ENCODE measurements at places on chromosomes 2 and 18.

DNA sequence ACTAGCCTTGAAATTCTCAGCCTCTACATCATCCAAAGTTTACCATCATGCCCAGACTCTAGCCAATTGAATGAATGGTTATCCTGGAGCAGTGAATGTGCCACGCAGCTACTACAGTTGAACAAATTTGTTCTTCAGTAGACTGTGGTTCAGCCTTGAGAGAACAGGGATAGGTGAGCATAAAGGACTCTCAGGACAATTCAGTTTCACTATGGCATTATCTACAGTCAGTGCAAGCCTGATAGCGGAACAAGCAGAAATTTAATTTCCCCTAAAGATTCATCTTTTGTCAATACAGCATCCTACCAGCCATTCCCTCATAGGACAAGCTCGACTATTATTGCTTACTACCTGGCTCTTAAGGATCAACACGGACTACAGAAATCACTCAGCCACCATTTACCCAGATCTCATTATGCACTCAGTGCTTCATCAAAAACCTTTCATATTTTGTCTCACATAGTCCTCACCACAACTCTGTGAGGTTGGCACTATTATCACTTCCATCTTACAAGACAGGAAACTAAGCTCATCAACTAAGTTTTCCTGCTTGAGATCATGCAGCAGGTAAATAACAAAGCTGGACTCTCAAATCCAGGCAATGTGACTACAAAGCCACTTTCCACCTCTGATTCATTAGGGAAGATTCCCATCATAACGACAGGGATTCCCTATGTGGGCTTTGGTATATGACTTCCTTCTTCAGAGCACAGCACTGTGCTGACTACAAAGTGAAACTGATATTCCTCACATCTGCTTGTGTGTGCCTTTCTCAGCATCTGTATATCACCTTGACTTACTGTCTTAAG lies 181.5 kb upstream of the ACVR2A start:
- DNase-seq, result no peak

GRCh38 chr2:225788571-225789094 lies 389.1 kb downstream of the NYAP2 start:
- DNase-seq, result no peak

- no peak for DNase-seq
Measured at GRCh38 chr2:191859681-191860080, 12.8 kb upstream of the CAVIN2 start.

- DNase-seq, result no peak
Measured at GRCh38 chr2:10220902-10221391, 81.8 kb upstream of the HPCAL1 start.

- no peak for DNase-seq
Measured at GRCh38 chr2:228140934-228141528, 40.5 kb downstream of the SPHKAP start.

- no peak for DNase-seq
Measured at GRCh38 chr2:137521653-137522619, 442.3 kb upstream of the HNMT start.

- no peak for DNase-seq
Measured at GRCh38 chr18:37694516-37694915, 128.9 kb upstream of the CELF4 start.

GRCh38 chr18:51417643-51418483 lies 220.4 kb upstream of the MEX3C start:
- DNase-seq, result no peak

DNA sequence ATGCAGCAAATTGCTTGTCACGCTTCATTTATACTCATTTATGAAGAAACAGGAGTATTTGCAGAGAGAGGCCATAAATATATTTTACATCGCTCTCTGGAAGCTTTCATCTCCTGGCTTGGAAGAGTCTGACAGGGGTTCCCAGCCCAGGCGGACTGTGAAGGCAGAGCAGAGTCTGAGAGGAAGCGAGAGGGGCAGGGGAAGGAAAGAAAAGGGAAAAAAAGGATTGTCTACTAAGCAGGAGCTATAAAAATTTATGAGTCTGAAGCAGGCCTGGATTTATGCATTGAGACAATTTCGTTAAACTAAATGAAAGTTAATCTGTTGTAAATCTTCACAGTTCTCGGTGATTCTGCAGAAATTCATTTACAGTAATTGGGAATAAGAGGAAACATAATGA lies 143.9 kb upstream of the GYPC start:
- DNase-seq, result no peak

- DNase-seq, result no peak
Measured at GRCh38 chr2:85427300-85427835, 8.9 kb downstream of the SH2D6 start.

- no peak for DNase-seq
Measured at GRCh38 chr2:173678186-173678585, 287.0 kb downstream of the SP3 start.

- DNase-seq, result no peak
Measured at GRCh38 chr18:49862656-49863385, 49.5 kb upstream of the ACAA2 start.

DNA sequence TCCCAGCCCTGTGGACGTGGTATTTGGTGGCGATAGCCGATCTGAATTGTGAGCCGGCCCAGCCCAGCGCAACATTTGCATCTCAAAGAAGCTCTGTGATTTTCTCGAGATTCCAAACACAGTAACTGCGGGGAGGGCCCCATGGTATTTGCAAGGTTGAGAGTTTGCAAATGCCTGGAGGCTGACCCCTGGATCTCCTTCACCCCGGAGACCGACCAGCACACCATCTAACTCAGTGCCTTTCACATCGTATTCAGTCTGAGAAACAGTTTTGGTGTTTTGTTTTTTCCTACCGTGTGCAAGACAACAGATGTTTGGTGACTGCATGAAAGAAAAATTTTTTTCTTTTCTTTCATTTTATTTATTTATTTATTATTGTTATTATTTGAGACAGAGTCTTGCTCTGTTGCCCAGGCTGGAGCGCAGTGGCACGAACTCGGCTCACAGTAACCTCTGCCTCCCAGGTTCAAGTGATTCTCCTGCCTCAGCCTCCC lies 40.3 kb downstream of the MYCN start:
- DNase-seq, result no peak

DNA sequence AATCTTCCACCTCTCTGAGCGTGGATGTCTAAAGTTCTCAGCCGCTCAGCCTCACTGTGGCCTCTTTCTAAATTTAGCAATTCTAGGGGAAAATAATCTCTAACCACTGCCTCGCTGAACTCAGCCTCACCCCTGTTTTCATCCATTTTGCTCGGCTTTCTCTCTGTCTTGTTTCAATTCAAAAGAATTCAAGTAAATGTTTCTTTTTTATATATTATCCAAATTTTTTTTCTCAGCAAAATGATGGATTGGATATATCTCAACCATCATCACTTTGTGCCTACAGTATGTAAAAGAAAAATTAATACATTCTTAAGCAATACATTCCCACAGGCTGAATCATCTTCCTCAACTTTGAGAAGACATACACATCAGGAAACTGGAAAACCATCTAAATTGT lies 24.0 kb upstream of the GALNT5 start:
- no peak for DNase-seq

- DNase-seq, result no peak
Measured at GRCh38 chr2:180653481-180653880, 326.9 kb upstream of the UBE2E3 start.

DNA sequence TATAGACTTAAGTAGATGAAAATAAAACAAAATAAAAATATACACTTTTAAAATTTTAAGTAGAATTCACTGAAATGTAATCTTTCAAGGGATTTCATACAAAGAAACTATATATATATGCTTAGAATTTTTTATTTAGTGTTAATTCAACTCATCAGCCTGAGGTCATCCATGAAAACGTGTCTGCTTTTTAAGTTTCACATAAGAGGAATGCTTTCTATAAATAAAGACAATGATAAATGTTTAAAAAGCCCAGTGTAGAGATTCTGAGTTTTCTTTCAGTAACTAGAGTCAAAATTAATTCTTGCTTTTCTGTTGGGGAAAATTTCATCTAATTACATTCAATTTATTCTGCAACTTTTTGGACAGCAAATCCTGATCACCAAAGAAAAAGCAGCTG lies 213.3 kb downstream of the MBD5 start:
- no peak for DNase-seq

- no peak for DNase-seq
Measured at GRCh38 chr18:4639628-4640310, 184.7 kb upstream of the DLGAP1 start.

DNA sequence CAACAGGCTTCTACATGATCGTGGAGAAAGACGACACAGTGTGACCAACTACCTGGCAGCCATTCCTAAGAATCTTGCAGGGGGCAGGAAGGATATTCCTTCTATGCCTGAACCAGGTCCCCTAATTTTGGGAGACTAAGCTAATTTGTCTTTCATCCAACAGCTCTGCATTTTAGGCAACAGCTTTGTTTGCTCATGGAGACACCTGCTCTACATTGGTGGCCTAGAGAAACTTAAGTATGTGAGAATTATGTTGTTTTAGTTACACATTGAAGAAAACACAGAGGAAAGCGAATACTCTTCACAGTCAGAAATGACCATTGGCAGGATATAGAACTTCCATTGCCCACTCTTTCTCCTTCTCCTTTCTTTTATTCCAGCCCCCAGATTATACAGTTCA lies 75.2 kb downstream of the ASXL3 start:
- DNase-seq, result no peak

- DNase-seq, result no peak
Measured at GRCh38 chr18:37222999-37223378, 342.6 kb downstream of the CELF4 start.

GRCh38 chr2:184205048-184205596 lies 393.2 kb upstream of the ZNF804A start:
- no peak for DNase-seq

GRCh38 chr2:145221516-145221915 lies 701.6 kb upstream of the ZEB2 start:
- DNase-seq, result no peak

- no peak for DNase-seq
Measured at GRCh38 chr2:27860111-27860510, 30.1 kb downstream of the RBKS start.

DNA sequence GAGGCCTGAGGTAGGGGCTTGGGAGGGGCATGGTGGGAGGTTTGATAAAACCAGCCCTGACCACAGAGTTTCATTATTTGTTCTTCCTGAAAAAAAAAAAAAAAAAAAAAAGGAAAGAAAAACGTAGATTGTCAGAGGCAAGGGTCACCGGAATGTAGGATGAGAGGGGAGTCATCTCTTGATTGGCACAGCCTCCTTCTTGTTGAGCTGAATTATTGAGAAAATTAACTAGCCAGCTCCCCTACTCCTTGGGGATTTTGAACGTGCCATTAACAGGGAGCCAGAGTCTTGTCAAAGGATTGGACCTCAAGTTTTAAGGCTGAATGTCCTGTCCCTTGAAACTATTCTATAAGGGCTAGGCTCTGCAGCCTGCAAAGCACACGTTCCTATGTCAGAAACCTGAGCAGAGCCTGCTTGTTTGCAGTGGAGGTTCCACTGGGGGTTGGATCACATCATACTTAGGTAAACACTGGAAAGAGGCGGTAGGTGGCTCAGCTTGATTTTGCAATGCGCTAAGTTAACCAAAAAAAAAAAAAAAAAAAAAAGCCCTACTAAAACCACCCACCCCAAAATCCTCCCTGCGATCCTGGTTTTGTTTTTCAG lies 2.3 kb downstream of the INHBB start:
- DNase-seq, result no peak

DNA sequence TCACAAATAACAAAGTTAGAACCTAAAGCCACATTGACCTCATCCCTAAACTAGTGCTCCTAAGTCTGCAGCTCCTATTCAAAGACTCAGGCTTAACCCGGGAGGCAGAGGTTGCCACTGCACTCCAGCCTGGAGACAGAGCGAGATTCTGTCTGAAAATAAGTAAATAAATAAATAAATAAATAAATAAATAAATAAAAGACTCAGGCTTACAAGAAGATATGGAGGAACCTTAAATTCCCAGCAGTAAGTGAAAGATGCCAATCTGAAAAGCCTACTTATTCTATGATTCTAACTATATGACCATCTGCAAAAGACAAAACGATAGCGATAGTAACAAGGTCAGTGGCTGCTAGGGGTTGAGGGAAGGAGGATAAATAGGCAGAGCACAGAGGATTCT lies 101.7 kb downstream of the DDX1 start:
- DNase-seq, result no peak

DNA sequence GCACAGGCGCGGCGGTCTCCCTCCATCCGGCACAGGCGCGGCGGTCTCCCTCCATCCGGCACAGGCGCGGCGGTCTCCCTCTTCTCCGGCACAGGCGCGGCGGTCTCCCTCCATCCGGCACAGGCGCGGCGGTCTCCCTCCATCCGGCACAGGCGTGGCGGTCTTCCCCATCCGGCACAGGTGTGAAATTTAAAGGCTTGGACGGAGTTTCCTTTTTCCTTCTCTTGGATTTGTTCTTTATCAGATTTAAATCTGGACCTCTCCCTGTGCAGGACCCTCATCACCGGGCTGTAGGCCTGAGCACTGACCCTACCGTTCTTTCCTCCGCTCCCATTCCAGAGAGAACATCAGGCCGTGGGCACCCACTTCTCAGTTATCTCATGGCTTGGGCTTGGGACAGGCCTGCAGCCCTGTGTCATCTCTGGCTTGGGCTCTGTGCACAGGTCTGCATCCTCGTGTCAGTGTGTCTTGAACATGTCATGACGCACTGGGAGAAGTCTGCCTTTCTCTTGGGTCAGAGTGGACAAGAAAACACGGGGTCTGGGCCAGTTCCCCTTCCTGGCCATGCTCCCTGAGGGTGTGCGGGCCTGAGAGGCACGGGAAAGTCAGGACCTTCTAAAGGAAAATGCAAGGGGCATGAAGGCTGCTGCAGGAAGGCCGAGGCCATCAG lies 53.9 kb upstream of the PXDN start:
- no peak for DNase-seq

- DNase-seq, result no peak
Measured at GRCh38 chr2:58035352-58035751, 11.3 kb upstream of the VRK2 start.

DNA sequence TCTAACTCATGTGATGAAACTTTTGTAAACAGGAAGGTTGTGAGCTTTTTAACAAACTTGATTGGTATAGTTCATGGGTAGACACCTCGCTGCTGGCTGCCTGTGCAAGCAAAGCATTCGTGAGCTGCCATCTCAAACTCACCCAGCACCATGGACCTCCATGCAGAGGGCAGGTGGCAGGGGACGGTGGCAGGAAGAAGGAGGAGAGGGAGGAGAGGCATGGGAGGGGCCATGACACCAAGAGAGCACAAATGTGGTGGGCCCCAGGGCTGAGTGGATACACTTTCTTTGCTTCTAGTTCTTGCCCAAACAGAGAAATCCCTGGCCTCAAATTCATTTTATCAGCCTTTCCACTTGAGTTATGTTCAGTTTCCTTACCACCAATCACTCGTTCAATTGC lies 29.1 kb downstream of the AFG3L2 start:
- no peak for DNase-seq

DNA sequence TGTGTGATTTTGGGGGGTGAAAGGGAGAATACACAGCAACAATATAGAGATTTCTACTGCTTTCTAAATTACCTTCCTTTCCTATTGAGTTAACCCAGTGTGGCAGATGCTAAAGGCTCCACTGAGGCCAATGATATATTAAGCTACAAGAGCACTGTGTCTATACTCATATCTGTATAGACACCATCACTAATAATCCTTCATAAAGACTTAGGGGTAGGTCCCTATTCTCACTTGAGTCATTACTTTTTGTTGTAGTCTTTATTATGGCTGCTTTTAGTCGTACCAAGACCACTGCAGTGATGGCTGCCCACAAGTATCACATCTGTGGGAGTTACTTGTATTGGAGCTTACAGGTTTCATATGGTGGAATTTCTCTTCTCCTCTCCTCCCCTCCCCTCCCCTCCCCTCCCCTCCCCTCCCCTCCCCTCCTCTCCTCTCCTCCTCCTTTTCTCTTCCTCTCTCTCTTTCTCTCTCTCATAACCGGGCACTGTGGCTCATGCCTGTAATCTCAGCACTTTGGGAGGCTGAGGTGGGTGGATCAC lies 637.6 kb downstream of the ADCYAP1 start:
- DNase-seq, result no peak

GRCh38 chr2:23578964-23579671 lies 194.1 kb downstream of the KLHL29 start:
- no peak for DNase-seq

Data from activated CD8-positive, alpha-beta memory T cell treated with anti-CD3 and anti-CD28 coated beads for 4 hours (primary cell).